ENCODE measurements at places on chromosomes 7 and 10. TPM values are rescaled to one million over a fixed set of nuclear protein-coding genes. Genes with fewer than 3 reads are reported as not detected.
A peak's percentile ranks its signal among the peaks of the same experiment; 100 is the strongest.

GRCh38 chr7:75579899-75580298 lies 87.8 kb downstream of the SPDYE5 start:
- H3K4me1 ChIP-seq = no peaks in the 10 kb centered on the region
- no peak for DNase-seq
- H3K4me3 ChIP-seq = no peak overlapping the region
- H3K27ac ChIP-seq = no peak overlapping the region
- no peaks in the 10 kb centered on the region for H3K27me3 ChIP-seq
- H3K36me3 ChIP-seq = no peaks in the 10 kb centered on the region

GRCh38 chr7:152173372-152174070 lies 148.0 kb downstream of the GALNT11 start:
- peak; percentile 17 for DNase-seq
- H3K27ac ChIP-seq = no peak overlapping the region
- H3K4me1 ChIP-seq = peaks cover 14% of the 10 kb centered on the region
- no peaks in the 10 kb centered on the region for H3K27me3 ChIP-seq
- H3K36me3 ChIP-seq = peaks cover 59% of the 10 kb centered on the region
- no peak overlapping the region for H3K4me3 ChIP-seq

Gene CYP3A7
- not detected for total RNA-seq

Gene DENND2A
- total RNA-seq = 2.4 TPM

DNA sequence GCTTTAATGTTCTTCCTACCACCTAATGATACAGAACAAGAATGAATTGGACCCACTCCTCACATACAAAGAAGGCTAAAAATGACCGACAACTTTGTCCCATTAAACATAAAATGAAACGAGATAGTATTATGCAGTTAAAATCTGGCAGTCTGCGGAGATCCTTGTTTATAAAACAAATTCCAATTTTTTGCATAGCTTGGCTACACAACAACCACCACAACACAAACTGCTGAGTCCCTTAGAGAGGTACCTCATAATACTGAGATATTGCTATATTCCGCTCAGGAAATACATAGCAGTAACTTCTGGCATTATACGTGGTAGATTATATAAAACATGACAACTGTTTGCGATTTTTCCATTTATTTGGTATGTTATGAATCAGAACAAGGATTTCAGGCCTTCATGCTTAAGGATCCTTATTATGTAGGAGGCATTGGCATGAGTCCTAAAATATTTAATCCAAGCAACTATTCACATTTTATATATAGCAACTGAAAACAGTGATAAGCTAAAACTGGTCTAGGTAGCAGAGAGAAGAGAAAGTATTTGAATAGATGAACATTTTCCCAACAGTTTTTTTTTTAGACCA lies 96.0 kb downstream of the ANK3 start:
- H3K27ac ChIP-seq = no peak overlapping the region
- H3K4me1 ChIP-seq = no peaks in the 10 kb centered on the region
- no peaks in the 10 kb centered on the region for H3K36me3 ChIP-seq
- H3K27me3 ChIP-seq = no peaks in the 10 kb centered on the region
- DNase-seq = no peak

DNA sequence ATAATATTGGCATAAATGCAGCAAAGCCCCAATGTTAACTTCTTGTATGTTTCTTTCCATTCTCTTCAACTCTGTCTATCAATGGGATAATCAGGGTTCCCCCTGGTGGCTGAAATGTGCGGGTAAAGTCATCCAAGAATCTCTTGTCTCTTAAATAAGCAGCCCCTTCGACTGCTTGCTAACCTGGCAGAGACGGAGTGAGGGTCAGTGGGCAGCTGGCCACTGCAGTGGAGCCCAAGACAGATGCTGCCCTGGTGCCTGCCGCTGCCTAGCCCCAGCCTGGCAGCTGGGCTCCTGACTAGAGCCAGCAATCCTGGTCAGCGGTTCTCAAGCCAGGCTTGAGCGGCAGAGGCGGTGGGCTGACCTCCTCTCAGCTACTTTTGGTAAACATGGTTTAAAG lies 248.9 kb downstream of the COBL start:
- peaks cover 15% of the 10 kb centered on the region for H3K4me1 ChIP-seq
- no peaks in the 10 kb centered on the region for H3K27me3 ChIP-seq
- no peaks in the 10 kb centered on the region for H3K36me3 ChIP-seq
- no peak overlapping the region for H3K4me3 ChIP-seq
- peak; percentile 68 for DNase-seq
- H3K27ac ChIP-seq = no peak overlapping the region

Gene OR13A1
- total RNA-seq = not detected

DNA sequence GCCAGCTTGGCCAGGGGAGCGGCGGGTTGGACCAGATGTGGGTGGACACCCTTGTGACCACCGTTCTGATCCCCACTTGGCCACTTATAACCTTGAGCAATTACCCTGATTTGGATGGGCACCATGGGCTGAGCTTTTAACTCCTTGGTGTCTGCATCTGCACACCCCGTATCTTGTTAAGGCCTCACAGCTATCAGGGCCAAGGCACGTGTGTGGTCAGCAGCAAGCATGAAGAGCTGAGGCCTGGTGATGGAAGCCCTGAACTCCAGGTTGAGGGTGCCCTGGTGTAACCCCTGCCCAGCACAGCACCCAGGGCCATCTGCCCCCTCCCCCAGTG lies 89.2 kb downstream of the ZMIZ1 start:
- peak overlapping the region; percentile 99 for H3K27ac ChIP-seq
- 0 out of 2 replicates have a peak, but pooled peaks cover 3% of the 10 kb centered on the region for H3K36me3 ChIP-seq
- H3K4me1 ChIP-seq = peaks cover 68% of the 10 kb centered on the region
- DNase-seq = no peak
- H3K4me3 ChIP-seq = no peak overlapping the region

Gene NME8
- total RNA-seq = not detected

Gene TMEM130
- not detected for total RNA-seq

Gene NODAL
- not detected for total RNA-seq

Gene LRGUK
- total RNA-seq = 0.13 TPM

DNA sequence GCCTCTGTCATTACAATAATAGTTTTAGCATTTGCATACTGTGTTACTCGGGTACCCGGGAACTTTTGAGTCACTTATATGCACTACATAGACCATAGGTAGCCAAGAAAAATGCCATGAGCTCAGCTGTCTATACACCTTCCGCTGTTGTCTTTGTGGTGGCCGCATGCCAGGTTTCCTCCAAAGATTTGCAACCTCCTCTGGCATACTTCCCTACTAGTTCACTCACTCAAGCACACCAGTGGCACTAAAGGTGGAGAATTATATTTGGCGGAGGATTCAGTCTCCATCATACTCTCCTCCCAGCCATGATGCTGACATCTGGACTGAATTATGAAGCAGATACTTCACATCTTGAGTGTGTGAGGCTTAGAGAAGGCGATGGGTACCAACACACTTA lies 35.6 kb upstream of the GRB10 start:
- peak; percentile 17 for DNase-seq
- H3K36me3 ChIP-seq = no peaks in the 10 kb centered on the region
- peaks cover 6% of the 10 kb centered on the region for H3K4me1 ChIP-seq
- H3K27ac ChIP-seq = no peak overlapping the region
- H3K27me3 ChIP-seq = no peaks in the 10 kb centered on the region
- no peak overlapping the region for H3K4me3 ChIP-seq

Gene DDC
- total RNA-seq = not detected

- no peak for DNase-seq
- H3K4me3 ChIP-seq = no peak overlapping the region
- no peaks in the 10 kb centered on the region for H3K27me3 ChIP-seq
- no peak overlapping the region for H3K27ac ChIP-seq
These were observed 21.8 kb upstream of the SH2D4B start for GRCh38 chr10:80515941-80516340.

Gene NPTX2
- total RNA-seq = 0.97 TPM

Gene MNX1
- not detected for total RNA-seq

Gene C10orf105
- total RNA-seq = not detected

Gene TUBAL3
- total RNA-seq = not detected

Gene CACNA2D1
- total RNA-seq = 31.1 TPM

Gene TMEM140
- total RNA-seq = 4.4 TPM

Gene SLC4A2
- 80.3 TPM for total RNA-seq

Gene ATOH7
- total RNA-seq = not detected

Gene TAC1
- total RNA-seq = not detected

Gene ADAM22
- total RNA-seq = not detected

Gene STK31
- total RNA-seq = not detected

DNA sequence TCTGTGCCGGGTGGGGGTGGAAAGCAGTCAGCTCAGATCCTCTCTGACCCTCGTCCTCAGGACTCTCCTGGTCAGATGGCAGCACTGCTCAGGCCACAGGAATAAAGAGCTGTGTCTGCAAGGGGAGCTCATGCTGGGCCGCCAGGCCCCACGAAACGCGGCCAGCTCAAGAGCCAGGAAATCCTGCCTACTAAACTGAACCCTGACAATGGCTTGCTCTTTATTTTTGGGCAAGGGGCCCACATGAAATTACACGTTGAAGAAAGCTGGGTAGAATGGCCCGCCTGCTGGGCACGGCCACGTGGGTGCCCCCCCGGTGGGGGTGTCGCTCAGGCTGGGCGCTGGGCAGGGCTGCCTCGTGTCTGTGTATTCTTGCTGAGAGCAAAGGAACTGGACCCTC lies 103.0 kb downstream of the ITIH5 start:
- H3K27ac ChIP-seq = no peak overlapping the region
- no peak for DNase-seq
- no peak overlapping the region for H3K4me3 ChIP-seq
- H3K36me3 ChIP-seq = no peaks in the 10 kb centered on the region
- peaks cover 21% of the 10 kb centered on the region for H3K27me3 ChIP-seq
- H3K4me1 ChIP-seq = no peaks in the 10 kb centered on the region

- no peak overlapping the region for H3K27ac ChIP-seq
- no peak overlapping the region for H3K4me3 ChIP-seq
- no peaks in the 10 kb centered on the region for H3K27me3 ChIP-seq
These were observed 1.5 kb downstream of the PCDH15 start for GRCh38 chr10:54799506-54799905.

DNA sequence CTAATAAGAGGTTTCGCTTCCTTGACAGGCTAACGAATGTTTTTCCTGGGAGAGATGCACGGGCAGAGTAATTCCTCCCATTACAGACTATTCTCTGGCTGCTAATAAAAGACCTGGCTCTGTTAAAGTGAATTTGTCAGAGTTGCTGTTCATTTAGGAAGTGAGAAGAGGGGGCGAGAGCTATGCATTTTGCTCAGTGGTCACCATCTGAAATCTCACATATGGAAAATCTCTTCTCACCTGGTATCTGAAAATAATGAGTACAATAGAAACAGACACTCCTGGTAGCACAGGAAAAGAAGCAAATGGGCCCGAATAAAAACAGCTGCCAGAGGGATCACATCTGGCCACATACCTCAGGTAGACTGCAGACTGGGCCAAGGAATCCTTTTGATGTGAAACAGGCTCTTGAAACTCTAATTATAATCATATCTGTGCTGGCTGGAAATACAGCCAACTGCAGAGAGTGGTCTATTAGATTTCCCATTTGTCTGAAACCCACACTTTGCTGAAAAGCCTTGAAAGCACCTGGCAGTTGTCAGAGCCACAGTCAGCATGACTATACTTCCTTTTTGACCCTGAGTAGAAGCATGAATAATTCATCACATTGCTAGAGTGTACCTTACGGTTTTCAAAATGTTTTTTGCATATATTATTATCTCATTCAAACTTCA lies 33.6 kb downstream of the AOAH start:
- H3K4me1 ChIP-seq = no peaks in the 10 kb centered on the region
- H3K4me3 ChIP-seq = no peak overlapping the region
- no peaks in the 10 kb centered on the region for H3K36me3 ChIP-seq
- H3K27me3 ChIP-seq = peaks cover 5% of the 10 kb centered on the region
- DNase-seq = no peak

Gene HABP2
- not detected for total RNA-seq

DNA sequence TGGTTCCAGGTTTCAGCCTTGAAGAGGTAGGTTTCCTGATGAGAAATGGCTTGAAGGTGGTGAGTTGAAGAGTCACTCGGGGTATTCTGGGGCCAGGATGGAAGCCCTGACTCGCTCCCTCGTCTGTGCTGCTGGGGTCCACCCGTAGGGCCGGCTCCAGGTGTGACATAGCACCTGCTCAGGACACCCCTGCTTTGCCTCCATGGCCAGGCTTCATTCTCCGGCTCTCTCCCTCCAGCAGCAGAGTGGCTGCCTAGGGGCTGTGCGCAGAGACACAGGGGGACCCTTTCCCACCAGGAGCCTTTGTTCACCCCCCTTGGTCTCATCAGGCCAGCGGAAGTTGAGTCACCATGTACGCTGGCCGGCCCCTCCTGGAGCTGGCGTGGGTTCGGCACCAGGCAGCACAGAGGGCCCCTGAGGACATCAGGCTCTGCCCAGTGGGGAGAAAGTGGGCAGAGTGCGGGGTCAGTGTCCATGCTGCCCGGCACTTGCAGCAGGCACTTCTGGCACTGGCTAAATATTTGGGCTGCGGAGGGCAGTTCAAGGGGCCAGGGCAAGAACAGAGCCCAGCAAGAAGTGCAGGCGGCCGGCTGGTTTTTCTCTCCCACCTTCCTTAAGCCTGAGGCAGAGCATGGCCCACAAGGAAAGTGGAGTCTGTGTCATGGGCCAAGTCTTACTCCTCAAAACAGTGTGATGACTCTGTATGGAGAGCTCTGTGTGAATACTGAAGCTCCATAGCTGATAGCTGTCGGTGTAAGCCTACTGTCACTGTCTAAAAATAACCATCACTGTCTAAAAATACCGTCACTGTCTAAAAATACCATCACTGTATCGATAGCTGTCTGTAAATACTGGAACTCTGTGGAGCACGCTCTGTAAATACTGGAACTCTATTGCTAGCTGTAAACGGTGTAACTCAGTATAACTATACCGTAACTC lies 3.7 kb upstream of the PRKAR1B start:
- no peak overlapping the region for H3K4me3 ChIP-seq
- H3K36me3 ChIP-seq = peaks cover 9% of the 10 kb centered on the region
- no peak overlapping the region for H3K27ac ChIP-seq
- H3K4me1 ChIP-seq = 0 out of 2 replicates have a peak, but pooled peaks cover 1% of the 10 kb centered on the region
- H3K27me3 ChIP-seq = no peaks in the 10 kb centered on the region

Gene TMEM120A
- 8.2 TPM for total RNA-seq

- no peaks in the 10 kb centered on the region for H3K4me1 ChIP-seq
- no peak overlapping the region for H3K4me3 ChIP-seq
- DNase-seq = no peak
- H3K27me3 ChIP-seq = no peaks in the 10 kb centered on the region
These were observed 15.3 kb downstream of the PLXNA4 start for GRCh38 chr7:132560825-132561529.

Gene NUTM2A
- 1.0 TPM for total RNA-seq

Gene EN2
- not detected for total RNA-seq
